Fibroblast of skin of abdomen (primary cell): ENCODE measurements at places on chromosomes 1 and 21.

DNA sequence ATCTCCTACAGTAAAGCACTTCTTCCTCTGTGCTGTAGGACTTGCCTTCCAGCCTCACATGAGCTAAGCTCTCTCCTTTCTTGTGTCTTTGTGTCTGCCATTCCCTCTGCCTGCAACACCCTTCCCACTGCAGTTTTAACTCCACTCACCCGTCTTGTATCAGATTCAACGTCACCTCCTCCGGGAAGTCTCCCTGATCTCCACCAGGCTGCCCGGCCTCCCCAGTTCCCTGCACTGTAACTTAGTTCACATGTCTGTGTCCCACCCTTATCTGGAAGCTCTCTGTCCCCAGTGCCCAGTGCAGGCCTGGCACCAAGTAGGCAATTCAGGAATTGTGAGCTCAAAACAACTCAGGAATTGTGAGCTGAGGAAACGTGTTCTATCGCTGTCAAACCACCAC, 96.4 kb downstream of the GLIS1 start:
- DNase-seq: no peak

DNA sequence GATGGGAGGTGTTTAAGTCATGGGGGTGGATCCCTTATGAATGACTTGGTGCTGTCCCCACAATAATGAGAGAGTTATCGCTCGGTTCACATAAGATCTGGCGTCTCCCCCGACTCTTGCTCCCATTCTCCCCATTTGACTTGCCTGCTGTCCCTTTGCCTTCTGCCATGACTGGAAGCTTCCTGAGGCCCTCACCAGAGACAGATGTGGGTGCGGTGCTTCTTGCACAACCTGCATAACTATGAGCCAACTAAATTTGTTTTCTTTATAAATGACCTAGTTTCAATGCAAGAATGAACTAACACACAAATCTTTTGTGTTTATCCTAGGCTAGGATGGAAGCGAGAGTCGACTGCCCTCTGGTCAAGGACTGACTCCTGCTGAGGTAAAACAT, 31.2 kb upstream of the CDC14A start:
- DNase-seq: no peak

GRCh38 chr1:24708938-24709337, 36.3 kb upstream of the CLIC4 start:
- no peak for DNase-seq

GRCh38 chr1:179807691-179808485, 64.8 kb downstream of the FAM163A start:
- DNase-seq: peak; percentile 31

GRCh38 chr1:22364764-22365163, 86.9 kb upstream of the ZBTB40 start:
- DNase-seq: no peak

DNA sequence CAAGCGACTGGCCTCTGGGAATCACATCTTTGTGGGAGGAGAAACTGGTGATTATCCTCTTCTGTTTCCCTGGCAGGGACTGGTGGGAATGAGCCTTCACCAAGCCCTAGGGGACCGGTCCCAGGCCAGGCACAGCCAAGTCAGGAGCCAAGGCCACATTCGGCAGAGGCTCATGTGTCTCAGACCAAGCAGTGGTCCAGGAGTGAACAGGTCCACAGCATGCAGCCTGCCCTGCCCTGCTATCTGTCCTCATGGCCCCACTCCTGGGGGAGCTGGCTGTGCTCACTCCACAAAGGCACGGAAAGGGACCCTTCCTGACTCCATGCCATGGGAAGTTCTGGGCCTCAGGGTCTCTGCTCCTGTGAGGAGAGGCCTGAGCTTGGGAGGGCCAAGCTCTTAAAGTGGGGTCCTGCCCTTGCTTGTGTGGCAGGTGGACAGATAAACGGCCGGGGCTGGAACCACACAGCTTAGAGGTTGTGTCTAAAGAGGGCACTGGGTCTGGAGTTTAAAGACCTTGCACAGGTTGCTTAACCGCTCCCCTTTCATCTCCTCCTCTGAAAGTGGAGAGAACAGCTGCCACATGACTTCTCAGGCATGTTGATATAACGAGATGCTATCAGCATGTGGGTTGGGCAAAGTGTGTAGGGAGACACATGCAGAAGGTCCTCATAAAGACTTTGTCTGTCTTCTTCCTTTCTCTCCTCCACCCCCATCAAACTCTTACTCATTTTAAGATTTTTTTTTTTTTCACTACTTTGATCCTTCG, 57.5 kb downstream of the CASQ2 start:
- DNase-seq: no peak

- DNase-seq: no peak
These were observed 126.8 kb downstream of the PIK3R3 start for GRCh38 chr1:46005594-46005993.

DNA sequence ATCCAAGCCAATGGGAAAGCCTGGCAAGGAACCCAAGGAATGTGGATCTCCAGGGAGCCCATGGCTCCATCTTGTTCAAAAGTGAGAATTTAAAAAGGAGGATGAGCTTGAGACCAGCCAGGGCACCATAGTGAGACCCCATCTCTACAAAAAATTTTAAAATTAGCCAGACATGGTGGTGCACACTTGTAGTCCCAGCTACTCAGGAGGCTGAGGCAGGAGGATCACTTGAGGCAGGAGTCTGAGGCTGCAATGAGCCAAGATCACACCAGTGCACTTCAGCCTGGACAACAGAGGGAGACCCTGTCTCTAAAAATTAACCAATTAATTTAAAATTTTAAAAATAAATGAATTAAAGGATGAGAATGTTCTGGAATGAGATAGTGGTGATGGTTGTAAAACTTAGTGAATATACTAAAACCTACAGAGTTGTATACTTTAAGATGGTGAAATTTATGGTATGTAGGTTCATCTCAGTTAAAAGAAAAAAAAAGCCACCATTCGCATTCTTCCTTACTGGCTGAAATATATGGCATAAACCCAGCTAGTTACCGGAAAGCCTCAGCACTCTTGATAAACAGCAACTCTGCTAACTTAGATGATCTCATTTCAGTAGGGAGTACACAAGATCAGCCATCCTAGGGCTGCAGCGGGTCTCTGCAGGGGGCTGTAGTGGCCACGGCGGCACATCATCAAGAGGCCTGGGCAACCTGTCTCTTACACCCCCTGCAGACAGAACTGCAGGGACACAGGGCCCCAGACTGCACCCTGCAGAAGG, 48.3 kb upstream of the H6PD start:
- DNase-seq: peak; percentile 52

- DNase-seq: no peak
These were observed 354.3 kb upstream of the NEGR1 start for GRCh38 chr1:72636631-72637030.

DNA sequence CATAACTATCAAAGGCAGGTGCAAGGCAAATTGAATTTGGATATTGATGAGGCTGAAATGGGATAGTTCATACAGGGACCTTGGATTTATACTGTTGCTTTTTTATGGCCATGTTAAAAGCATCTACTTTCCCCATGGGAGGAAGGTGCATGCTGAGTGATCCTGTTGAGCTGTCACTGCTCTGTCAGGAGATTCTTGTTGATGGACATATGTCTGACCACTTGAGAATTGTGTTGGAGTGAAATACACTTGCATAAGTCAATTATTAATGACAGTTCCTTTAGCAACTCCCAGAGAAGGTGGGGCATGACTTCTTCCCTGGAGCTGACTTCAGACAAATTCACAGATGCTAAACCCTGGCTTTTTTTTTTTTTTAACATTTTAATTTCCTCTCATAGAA, 58.4 kb upstream of the DYNLT5 start:
- DNase-seq: no peak

GRCh38 chr1:15425958-15426357, 12.3 kb upstream of the CTRC start:
- no peak for DNase-seq

- DNase-seq: no peak
These were observed 663.0 kb downstream of the NPHP4 start for GRCh38 chr1:5329068-5329739.

DNA sequence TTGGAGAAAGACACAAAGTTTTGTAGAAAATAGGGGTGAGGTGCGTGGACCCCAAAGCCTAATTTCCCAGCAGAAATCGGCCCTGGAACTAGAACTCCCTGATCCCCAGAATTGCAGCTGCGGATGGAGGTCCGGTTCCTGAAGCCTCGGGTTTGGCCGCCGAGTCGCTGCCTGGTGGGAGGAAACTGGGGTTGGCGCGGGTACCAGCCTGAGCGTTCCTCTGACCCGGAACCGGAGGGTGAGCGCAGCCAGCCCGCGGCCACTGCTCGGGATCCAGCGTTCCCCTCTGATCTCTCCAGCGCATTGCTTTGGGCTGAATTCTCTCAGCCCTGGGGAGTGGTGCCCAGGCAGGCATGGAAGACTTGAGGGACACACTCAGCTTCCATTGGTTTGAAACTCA, 1.6 kb downstream of the ST6GALNAC5 start:
- no peak for DNase-seq

DNA sequence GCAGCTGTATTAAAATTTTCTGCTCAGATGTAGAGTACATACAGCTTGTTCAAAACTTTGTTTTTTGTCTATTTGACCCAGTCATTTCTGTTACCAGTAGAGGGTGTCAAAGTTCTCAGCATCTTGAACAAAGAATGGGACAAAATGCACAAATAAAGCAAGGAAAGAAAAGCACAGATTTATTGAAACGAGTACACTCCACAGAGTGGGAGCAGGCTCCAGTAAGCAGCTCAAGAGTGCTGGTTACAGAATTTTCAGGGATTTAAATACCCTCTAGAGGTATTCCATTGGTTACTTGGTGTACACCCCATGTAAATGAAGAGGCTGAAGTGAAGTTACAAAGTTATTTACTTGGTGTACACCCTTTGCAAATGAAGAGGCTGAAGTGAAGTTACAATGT, 8.9 kb upstream of the PRMT6 start:
- DNase-seq: no peak

DNA sequence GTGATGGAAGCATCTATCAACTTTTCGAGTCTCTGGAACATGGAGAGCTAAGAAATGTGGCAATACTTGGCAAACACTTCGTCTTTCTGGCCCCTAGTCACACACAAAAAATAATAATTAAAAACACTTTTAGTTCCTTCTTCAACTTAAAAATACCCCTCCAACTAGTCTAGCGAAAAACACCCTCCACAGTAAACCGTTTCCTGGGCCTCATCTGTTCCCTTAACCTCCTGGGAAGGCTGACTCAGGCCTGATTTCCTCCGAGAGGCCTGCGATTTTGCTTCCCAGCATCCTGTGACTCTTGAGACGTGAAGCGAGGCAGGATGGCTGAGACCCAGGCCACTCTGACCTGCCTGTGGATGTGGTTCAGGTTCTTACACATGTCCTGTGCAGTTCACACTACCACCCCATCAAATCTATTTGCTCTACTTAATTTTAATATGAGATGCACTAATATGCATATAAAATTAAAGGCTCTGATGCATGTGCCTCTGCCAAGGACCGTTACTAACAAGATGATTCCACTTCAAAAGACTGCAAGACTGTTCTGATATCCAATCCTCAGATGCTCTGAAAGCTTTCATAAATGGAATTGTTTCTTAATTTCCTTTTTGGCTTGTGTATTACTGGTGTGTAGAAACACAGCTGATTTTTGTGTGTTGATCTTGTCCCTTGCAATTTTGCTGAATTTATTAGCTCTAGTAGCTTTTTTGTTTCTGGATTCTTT, 3.5 kb downstream of the NAV1 start:
- DNase-seq: peak; percentile 81

GRCh38 chr1:200970771-200971427, 52.6 kb downstream of the KIF21B start:
- no peak for DNase-seq
